ENCODE measurements at places on chromosomes 5 and 9.

GRCh38 chr5:35182486-35182885 is 47.8 kb downstream of the PRLR start:
- DNase-seq, result no peak

GRCh38 chr5:93705896-93706295 is 35.5 kb downstream of the POU5F2 start:
- DNase-seq, result no peak

DNA sequence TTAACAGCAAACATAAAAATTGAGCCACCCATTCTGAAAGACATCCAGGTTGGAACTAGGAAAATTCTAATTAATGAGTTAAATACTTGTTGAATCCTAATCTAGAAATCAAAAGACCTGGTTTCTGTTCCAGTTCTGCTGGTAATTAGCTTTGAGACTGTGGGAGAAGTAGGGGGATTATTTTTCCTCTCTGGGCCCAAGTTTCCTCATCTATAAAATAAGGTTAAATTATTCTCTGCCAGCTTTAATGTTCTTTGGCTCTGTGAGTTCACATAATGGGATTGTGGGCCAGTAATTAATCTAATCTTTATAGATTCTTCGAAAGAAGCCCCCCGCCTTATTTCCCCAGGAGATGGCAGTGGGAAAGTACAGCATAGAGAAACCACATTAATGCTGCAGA is 104.6 kb downstream of the ENC1 start:
- DNase-seq, result no peak

DNA sequence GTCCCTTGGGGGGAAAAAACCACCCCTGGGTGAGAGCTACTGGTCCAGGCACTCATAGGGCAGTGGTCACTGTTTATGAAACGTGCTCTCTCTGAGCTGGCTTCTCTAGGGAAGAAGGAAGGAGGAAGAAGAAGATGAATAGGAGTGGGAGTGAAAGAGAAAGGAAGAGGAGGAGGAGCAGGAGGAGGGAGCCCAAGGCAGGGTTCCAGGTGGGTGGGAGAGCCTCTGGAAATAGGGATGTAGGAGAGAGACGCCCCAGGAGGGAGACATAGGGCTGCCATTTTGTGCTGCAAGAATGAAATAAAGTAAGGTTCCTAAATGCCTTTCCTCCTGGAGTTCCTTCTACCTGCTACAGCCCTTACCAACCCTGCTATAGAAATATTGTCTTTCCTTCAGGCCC is 65.7 kb downstream of the PCDH1 start:
- no peak for DNase-seq

DNA sequence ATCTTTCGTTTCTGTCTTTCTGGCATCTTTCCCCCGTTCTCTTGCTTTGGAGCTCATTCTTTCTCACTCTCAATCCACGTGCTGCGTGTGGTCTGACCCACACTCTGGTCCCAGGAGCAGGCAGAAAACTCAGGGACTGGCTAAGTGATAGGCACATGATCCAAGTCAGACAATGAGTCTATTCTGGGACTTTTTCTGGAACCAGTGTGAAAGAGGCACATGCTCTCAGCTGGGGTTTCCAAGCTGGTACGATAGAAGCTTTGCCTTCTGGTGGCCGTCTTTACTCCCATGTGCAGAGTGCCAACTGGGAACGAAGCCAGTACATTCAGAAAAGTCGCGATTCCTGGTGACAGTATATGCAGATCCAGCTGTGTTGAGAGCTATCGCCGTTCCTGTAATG is 94.4 kb downstream of the PDZD2 start:
- DNase-seq, result no peak

DNA sequence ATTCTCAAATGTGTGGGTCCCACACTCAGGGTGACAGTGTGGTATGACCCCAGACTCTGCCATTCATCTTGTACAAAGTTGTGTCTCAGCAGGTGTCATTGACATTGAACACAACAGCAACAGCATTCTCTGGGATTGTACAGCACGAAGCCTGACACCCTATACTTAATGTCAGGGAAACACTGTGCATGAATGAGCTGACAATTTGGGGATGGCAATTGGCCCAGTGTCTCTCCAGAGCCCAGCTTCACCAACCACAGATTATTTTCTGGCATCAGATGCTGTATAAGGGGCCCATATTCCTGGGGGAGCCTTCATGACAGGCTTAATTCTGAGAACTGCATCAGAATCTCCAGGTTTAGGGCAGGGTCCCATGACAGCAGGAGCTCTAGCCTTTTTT is 143.2 kb downstream of the GCNT1 start:
- DNase-seq, result no peak

GRCh38 chr9:13459071-13459470 is 179.6 kb upstream of the MPDZ start:
- DNase-seq, result no peak

DNA sequence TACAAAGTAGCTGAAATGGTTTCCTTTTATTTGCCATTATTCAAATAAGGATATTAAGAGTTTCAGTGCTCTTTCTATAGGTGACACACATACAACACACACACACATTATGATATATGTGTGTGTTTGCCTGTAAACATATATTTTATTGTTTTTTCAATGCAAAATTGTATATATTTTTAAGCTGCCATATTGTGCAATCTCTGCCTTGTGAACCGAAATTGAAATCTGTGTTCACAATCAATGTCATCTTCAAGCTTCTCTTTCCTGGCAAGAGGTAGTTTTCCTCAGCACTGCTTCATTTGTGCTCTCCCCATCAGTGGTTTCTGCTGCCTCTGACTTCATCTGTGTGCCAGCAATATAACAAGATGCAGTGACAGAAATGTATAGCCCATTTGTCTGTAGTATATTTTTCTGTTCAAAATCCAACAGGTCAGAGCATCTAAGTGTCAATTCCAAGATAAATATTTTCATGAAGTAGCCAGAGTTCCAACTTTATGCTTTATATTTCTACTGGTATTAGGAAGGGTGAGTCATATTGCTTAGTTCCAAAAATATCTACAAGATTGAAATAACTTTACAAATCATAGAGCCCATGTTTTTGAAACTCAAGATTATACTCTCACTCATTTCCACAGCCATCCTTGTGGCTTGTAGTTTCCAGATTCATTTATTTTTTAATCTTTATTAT is 1704.8 kb upstream of the CDH9 start:
- no peak for DNase-seq

DNA sequence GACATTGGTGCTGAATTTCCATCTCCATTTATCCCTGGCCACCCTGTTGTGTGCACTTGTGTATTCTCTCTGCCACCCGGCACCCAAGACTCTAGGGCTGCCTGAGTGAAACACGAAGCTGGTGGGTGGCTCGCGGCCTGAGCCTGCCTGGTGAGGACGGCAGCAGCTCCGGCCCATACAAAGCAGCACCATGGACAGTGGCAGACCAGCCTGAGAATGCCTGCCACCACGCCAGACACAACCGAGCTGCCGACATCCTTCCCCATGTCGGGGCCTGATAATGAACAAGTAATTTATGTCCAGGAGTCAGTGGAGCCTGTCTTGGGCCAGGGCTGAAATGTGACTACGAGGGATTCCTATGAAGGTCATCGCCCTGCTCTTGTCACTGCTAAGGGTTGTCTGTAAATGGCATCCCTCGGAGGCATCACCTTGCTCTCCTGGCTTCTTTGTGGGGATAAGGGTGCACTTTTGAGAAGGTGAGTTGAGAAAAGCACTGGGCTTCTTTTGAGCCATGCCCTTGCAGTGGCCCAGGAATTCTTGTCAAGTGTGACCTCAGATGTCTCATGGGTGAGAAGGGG is 175.7 kb downstream of the MELK start:
- peak; percentile 26 for DNase-seq

- no peak for DNase-seq
Observed at GRCh38 chr9:18665947-18666346, 192.0 kb downstream of the ADAMTSL1 start.

- DNase-seq, result no peak
Observed at GRCh38 chr5:1292846-1293415, 1.9 kb downstream of the TERT start.

DNA sequence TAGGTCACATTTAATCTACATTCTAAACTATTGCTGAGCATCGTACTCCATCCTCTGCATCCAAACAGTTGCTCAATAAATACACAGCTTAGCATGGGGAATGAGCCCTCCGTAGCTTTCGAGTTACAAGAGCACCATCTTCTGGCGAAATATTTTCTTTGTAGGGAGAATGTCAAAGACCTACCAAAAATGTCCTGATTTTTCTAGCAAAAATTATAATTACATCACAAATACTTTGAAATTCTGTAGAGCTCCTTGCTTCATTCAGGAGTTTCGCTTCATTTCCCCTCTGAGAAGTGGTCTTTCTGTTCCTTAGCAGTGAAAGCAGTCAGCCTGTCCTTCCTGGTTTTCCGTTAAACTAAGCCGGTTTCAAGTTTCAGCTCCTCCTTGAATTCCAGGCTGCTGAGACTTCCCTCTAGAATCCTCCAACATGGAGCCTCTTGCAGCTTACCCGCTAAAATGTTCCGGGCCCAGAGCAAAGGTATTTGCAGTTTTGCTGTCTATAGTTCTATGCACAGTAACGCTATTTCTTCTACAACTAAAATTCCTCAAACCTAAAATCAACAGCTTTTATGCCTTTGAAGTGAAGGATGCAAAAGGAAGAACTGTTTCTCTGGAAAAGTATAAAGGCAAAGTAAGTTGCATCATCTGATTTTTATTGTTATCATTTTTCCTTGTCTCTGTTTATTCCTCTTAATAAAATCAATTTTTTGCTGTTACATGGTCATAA is at the start of gene GPX8:
GPX8 (plus strand) TSS at position 409 of the 730 bp plus-strand sequence; CDS start at position 431, 22 bp downstream.
- DNase-seq, result no peak

DNA sequence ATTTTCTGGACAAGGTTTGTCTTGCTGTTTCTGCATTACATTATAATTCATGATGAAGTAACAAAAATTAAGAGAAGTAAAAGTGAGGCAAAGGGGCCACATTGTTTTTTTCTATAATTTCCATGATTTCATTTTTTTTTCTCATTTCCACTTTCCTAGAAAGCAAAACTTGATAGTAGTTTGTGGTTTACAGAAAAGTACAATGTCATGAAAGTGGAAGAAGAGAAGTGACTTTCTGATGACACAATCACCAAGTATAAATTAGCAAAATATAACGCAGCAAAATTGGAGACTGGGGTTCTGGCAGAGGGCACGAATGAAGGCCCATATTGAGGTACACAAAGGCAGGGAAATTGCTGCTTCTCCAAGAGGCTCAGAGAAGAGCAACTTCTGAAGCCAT is 5.0 kb upstream of the IFNA14 start:
- DNase-seq, result no peak

- no peak for DNase-seq
Observed at GRCh38 chr5:107558823-107559375, 111.8 kb downstream of the EFNA5 start.

DNA sequence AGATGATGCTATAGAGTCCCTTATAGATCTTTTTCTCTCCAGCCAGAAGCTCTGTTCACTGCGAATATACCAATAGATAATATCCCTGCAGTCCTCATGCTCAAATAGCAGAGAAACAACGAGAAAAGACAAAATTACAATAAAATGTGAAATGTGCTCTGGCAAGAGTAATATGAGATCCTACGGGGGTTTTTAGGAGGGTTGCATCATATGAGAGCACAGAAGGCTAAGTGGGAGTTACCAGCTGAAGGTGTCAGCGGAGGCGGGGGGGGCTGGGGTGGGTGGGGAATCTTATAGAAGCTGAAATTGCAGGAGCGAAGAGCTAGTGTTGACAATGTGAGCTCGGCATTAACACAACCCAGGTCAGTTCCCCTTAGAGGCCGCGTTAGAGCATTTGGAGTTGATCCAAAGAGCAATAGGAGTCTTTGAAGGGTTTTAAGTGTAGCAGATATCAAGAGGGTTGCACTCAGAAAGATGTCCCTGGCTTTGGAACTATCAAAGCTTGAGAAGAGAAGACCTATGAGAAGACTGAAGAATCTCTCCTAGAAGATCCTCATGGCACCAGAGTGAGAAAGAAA is 109.7 kb downstream of the BASP1 start:
- no peak for DNase-seq

DNA sequence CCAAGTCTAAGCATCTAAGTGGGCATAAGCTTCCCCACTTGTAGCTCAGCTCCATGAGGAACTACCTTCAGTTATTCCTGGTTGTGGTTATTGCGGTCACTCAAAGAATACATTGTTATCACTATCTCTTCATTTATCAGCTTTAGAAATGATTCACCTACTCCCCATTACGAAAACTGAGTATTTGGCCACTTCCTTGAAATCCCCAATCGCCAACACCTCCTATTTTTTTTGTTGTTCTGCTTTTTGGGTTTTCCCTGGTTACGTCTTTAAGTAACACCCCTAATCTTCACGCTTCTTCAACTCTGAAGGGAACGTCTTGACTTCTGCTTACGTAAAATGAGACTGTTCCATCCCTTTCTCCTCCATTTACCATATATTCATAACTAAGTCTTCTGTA is 20.7 kb downstream of the MAPK9 start:
- no peak for DNase-seq

Data from GM18507 (cell line).